ENCODE measurements at places on chromosomes 12 and 14.
A peak's percentile ranks its signal among the peaks of the same experiment; 100 is the strongest.

- DNase-seq = no peak
Observed at GRCh38 chr14:72616294-72616693, 277.6 kb downstream of the DPF3 start.

- DNase-seq = no peak
Observed at GRCh38 chr14:105393151-105393550, 5.2 kb upstream of the TEX22 start.

DNA sequence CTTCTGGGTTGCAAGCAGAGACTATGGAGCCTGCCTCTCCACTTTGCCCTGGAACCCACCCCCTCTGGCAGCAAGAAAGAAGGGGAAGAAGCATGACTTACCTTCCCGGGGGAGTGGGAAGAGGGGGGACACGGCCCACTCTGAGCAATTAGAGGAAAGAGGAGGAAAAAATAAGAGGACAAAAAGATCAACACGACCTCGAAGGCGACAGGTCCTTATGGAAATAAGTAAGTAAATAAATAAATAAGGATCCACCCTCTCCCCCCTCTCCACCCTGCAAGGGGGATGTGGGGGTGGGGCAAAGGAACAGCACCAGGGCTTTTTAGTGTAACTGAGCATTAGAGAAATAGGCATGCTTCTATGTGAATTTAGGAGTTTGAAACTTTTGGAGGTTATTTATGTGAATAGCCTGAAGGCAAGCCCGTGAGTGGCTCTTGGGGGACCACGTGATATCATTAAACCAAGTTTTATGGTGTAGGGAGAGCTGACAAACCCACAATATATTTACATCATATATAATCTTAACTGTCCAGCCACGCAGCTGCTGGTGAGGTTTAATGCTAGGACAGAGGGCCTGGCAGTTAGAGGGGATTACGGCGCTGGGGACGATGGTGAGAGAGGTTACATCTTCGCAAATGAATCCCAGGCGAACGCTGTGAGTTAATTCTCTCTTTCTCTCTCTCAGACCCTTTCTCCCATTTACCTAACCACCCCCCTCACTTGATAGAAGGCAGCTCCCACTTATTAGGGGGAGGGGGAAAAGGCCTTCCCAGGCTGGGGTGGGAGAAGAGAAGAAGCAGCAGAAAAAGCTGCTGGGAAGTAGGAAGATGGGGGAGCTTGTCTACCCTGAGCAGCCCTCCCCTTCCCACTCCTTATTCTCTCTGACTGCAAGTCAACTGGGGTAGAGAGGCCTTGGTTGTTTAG lies 4.8 kb downstream of the HOXC5 start:
- no peak for DNase-seq

DNA sequence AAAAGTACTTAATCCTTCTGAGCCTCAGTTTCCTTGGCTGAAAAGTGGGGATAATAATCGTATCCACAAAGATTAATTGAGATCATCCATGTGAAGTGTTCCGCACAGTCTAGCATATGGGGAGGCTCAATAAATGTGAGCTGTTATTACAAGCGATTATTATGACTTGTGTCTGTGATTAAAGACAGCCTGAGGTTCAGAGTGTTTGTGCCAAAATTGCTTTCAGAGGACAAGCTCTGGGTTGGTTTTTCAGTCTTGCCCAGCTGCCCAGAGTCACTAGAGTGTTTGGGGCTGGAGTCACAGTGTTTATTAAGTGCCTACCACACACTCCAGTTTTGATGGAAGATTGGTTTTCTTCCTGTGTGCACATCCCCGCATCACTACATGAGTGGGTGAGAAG lies 53.5 kb downstream of the NTF3 start:
- no peak for DNase-seq

GRCh38 chr12:125533434-125534029 lies 468.3 kb downstream of the AACS start:
- no peak for DNase-seq

DNA sequence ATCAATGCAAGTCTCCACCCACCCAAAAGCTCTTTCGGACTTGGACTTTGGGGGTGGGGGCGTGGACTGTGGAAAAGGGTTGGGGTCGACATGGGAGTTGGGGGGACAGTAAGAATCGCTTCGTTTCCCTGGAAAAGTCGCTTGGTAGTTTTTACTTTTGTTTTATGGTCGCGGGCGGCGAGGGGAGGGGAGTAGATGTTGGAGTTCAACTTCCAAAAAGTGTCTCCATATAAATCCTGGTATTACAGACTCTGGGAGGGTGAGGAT lies 568 bp upstream of the BCL11B start:
- no peak for DNase-seq

DNA sequence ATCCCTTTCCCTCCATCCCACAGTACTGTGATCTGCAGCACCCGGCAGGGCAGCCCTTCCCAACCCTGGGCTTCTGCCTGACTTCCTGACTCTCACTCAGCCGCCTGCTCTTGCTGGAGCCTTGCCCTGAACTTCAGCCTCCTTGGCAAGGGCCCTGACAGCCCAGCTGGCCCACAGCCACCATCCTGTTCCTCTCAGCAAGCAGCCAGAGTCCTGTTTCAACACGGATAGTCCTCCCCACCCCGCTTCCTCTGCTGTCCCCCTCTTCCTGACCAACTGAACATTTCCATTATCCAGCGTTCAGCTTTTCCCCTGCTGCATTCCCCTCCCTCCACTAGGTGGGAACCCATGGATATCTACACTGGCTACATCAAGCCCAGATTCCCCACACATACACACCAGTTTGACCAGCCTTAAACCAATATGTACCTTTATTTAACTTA lies 74.0 kb upstream of the MDM1 start:
- peak; percentile 79 for DNase-seq

DNA sequence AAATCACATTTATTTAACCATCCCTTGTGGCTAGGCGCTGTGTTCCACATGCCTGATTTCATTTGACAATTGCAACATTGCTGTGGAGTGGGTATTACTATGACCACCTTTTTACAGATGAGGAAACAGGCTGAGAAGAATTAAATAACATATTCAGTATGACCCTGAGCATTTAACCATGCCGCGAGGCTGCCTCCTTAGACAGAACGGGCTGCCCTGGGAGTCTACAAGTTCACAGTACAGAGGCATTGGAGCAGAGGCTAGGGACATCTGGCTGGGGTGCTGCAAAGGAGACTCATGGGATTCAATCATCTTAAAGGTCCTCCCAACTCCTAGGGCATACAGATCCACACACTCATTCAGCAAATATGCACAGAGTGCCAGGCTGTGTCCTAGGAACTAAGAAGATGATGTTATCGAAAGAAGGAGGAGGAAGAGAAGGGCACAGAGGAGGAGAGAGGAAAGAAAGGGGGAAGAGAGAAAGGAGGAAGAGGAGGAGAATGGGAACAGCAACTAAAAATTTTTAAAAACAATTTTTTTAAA lies 164.7 kb upstream of the CCND2 start:
- no peak for DNase-seq

All from astrocyte (in vitro differentiated cells and primary cell).